AG10803 (cell line): ENCODE measurements at places on chromosomes 2 and 18.

- DNase-seq: no peak
Observed at GRCh38 chr18:68611311-68611710, 103.6 kb downstream of the TMX3 start.

DNA sequence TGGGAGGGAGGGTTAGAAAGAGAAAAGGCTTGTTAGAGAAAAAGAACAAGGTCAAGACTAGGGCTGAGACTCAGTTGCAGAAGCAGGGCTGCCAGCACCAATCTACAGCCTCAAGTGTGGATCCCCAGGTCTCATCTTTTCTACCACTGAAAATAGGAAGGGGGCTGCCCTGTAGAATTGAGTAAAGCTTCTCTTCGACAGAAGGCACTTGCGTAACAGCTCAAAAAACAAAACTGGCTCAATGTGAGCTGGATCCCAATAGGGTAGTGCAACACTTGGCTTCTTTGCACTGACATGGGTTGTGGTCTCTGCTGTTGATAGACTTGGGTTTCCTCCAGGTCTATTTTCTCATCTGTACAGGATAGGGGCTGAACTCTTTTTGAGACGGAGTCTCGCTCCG lies 1.8 kb upstream of the MPV17 start:
- no peak for DNase-seq

DNA sequence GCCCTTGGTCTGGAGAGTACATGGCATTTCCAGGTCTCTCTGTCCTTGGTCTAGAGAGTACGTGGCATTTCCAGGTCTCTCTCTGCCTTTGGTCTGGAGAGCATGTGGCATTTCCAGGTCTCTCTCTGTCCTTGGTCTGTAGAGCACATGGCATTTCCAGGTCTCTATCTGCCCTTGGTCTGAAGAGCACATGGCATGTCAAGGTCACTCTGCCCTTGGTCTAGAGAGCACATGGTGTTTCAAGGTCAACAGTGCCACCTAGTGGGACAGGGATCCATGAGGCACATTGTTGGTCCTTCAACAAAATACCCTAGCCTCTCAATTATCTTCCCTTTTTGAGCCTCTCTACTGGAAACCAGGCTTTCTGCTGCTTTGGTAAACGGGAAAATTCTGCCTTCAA lies 250.2 kb downstream of the OTX1 start:
- no peak for DNase-seq

DNA sequence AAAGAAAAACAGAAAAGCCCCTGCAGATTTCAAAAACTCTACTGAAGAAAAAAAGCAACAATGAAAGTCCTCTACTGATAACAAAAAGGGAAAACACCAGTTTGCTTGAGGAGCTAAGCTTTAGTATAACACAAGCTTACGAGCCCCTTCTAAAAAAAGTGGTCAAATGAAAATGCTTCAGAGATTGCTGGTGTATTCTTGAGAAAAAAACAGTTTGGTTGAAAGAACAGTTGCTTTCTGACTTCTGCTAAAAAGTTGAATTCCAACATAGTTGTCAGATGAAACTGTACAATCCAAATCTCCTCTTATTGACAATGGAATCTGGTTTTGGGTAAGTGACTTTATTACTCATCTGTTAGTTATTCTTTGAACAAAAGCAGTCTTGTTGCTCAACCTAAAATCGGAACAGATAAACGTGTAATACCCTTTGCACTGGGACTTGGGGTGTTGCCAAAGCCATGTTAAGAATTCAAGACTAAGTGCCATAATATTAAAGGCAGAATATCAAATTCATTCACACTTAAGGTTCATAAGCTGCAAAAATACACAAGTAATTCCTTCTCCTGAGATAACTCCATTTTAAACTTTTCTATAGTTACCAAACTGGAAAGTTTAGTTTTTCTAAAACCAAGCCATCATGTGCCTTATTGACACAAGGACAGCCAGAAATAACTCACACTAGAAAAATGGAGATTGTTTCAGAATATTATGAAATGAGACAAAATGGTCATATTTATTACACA lies 45.3 kb upstream of the SPAG16 start:
- DNase-seq: peak; percentile 95

- peak; percentile 36 for DNase-seq
Observed at GRCh38 chr2:174334278-174334715, 457 bp upstream of the SP9 start.

- DNase-seq: no peak
Observed at GRCh38 chr18:78670778-78671391, 308.7 kb upstream of the SALL3 start.
